ENCODE measurements at places on chromosomes 7 and 10.

- H3K4me3 ChIP-seq, result no peak overlapping the region
- DNase-seq, result no peak
- peaks cover 32% of the 10 kb centered on the region for H3K4me1 ChIP-seq
- H3K27me3 ChIP-seq, result no peaks in the 10 kb centered on the region
- H3K36me3 ChIP-seq, result no peaks in the 10 kb centered on the region
Measured at GRCh38 chr7:150429699-150430098, 20.7 kb upstream of the GIMAP8 start.

DNA sequence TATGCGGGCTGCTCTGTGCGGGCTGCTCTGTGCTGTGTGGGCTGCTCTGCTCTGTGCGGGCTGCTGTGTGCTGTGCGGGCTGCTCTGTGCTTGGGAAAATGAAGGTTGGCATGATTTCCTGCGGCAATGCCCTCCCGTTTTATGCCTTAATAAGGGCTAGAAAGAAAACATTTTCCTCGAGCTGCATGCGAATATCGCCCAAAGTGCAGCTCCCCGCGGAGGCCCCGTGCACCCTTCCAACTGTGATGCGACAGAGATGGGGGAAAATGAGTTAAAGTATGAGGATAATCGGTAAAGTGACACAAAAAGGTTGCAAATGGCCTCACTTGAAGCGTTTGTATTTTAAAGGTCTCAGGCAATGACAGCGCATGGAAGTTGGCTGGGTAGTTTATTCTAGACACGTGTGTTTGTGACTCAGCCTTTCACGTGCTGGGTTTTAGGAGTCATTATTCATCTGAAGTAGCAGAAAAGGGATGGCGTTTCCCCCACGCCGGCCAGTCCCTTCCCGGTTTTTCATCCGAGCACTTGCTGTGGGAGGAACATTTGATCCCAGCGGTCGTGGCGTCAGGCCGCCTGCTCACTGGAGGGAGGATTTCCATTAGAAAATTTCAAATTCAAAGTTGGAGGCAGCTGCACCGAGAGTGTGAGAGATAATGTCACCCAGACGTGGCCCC lies 220.7 kb downstream of the ADARB2 start:
- no peaks in the 10 kb centered on the region for H3K36me3 ChIP-seq
- H3K27ac ChIP-seq, result no peak overlapping the region
- H3K27me3 ChIP-seq, result no peaks in the 10 kb centered on the region
- no peak overlapping the region for H3K4me3 ChIP-seq

DNA sequence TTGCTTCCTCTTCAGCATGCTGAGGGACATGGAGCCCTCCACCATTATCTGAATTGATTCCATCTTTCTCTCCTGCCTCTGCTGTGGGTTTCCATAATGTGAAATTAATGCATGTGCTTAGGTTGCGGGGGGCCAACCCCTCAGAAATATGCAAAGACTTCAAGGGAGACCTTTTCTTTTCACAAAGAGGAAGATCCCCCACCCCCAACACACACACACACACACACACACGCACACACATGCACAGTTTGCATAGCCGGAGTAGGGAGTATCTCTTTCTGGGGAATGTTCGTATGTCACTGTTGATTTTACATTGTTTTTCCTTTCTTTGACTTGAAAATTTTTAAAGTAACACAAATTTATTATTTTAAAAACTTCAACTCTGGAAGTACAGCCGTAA lies 193.5 kb downstream of the MGMT start:
- H3K4me3 ChIP-seq, result no peak overlapping the region
- H3K27ac ChIP-seq, result no peak overlapping the region
- no peaks in the 10 kb centered on the region for H3K27me3 ChIP-seq
- H3K4me1 ChIP-seq, result no peaks in the 10 kb centered on the region

GRCh38 chr10:6255548-6256061 lies 52.9 kb downstream of the PFKFB3 start:
- peaks cover 11% of the 10 kb centered on the region for H3K4me1 ChIP-seq
- no peak overlapping the region for H3K27ac ChIP-seq
- no peaks in the 10 kb centered on the region for H3K27me3 ChIP-seq

- no peak overlapping the region for H3K4me3 ChIP-seq
- DNase-seq, result no peak
- no peaks in the 10 kb centered on the region for H3K27me3 ChIP-seq
- no peaks in the 10 kb centered on the region for H3K36me3 ChIP-seq
- no peak overlapping the region for H3K27ac ChIP-seq
Measured at GRCh38 chr7:120583899-120584586, 273.9 kb downstream of the TSPAN12 start.

- H3K36me3 ChIP-seq, result no peaks in the 10 kb centered on the region
- H3K27me3 ChIP-seq, result no peaks in the 10 kb centered on the region
- H3K4me1 ChIP-seq, result peaks cover 65% of the 10 kb centered on the region
- peak; percentile 43 for DNase-seq
Measured at GRCh38 chr10:71727105-71727737, 7.6 kb upstream of the C10orf105 start.

DNA sequence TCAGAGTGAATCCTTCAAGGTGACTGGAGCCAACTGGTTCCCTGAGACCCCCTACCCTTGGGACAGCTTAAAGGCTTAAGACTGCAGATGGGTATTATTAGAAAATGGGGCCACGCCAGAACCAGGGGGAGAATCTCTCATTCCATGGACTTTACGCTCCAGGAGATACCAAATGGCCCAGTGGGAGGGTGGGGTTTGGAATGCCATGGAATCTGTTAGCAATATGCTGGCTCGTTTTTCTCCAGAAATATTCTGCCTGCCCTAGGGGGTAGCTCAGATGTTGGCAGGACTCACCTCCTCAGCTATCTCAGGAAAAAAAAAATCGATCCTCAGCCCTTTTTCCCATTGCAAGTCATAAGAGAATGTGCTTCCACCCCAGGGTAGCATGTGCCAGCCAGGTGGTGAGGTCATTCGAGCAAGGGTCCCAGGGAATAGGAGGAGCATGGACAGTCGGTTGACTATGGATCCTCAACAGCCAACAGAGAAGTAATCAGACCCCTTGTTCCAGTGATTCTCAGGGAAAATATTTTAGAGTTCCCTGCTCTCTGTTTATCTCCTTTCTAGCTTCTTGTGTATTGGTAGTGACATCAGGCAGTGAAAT lies 22.9 kb downstream of the SVIL start:
- no peaks in the 10 kb centered on the region for H3K36me3 ChIP-seq
- no peaks in the 10 kb centered on the region for H3K27me3 ChIP-seq
- H3K4me1 ChIP-seq, result no peaks in the 10 kb centered on the region
- H3K4me3 ChIP-seq, result no peak overlapping the region
- no peak overlapping the region for H3K27ac ChIP-seq

DNA sequence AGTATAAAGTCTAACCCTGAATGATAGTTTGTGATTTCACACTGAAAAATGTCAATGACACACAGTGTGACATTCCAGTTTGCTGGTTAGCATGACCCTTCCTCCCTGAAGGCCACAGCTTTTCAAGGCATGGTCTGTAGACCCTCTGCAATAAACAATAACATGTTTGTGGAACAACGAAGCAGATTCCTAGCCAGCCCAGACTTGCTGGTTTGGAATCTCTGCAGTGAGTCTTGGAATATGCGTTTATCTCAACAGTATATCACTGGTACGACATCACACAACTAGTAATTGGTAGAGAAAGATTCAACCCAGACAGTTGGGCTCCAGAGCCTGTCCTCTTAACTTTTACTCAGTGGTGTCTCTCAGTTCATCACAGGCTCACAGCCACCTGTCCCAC lies 23.7 kb upstream of the DUSP5 start:
- no peak overlapping the region for H3K27ac ChIP-seq
- DNase-seq, result no peak
- no peaks in the 10 kb centered on the region for H3K36me3 ChIP-seq
- peaks cover 2% of the 10 kb centered on the region for H3K27me3 ChIP-seq
- H3K4me3 ChIP-seq, result no peak overlapping the region
- H3K4me1 ChIP-seq, result no peaks in the 10 kb centered on the region

DNA sequence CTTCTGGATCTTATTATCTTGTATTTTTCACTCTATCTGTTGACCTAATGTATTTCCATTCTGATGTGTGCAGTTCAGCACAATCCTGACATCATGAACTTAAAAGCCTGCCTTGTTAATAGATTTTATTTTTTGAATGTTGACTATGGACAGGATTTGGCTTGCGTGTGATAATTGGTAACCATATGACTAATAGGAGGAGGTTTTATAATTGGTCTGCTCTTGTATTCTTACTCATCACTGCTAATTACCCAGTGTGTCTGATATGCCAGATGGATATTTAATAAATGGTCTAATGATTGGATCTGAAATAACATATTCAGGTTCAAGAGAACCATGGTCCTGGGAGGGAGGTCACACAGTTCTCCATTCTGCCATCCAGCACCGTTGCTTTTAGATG lies 45.9 kb downstream of the MTURN start:
- DNase-seq, result no peak
- H3K4me1 ChIP-seq, result peaks cover 9% of the 10 kb centered on the region
- H3K27ac ChIP-seq, result no peak overlapping the region
- peaks cover 1% of the 10 kb centered on the region for H3K36me3 ChIP-seq
- no peak overlapping the region for H3K4me3 ChIP-seq

DNA sequence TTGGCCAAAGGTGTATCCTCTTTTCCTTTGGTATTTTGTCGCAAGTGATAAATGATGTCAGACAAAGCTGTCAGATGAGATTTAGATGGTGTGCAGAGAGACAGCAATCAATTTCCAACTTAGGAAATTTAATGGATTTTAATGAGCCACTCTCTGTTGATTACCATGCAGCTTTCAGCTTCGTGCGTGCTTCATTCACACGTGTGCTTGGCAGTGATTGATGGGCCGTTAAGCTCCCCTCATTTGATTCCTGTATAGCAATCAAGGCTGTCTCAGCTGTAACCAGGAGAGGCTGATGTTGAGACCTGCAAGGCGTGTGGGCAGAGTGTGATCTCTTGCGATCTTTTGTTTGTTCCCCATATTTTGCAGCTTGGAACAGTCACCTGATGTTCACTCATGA lies 439.6 kb downstream of the CALN1 start:
- H3K27me3 ChIP-seq, result no peaks in the 10 kb centered on the region
- no peaks in the 10 kb centered on the region for H3K36me3 ChIP-seq
- no peak overlapping the region for H3K27ac ChIP-seq
- no peaks in the 10 kb centered on the region for H3K4me1 ChIP-seq
- no peak overlapping the region for H3K4me3 ChIP-seq

DNA sequence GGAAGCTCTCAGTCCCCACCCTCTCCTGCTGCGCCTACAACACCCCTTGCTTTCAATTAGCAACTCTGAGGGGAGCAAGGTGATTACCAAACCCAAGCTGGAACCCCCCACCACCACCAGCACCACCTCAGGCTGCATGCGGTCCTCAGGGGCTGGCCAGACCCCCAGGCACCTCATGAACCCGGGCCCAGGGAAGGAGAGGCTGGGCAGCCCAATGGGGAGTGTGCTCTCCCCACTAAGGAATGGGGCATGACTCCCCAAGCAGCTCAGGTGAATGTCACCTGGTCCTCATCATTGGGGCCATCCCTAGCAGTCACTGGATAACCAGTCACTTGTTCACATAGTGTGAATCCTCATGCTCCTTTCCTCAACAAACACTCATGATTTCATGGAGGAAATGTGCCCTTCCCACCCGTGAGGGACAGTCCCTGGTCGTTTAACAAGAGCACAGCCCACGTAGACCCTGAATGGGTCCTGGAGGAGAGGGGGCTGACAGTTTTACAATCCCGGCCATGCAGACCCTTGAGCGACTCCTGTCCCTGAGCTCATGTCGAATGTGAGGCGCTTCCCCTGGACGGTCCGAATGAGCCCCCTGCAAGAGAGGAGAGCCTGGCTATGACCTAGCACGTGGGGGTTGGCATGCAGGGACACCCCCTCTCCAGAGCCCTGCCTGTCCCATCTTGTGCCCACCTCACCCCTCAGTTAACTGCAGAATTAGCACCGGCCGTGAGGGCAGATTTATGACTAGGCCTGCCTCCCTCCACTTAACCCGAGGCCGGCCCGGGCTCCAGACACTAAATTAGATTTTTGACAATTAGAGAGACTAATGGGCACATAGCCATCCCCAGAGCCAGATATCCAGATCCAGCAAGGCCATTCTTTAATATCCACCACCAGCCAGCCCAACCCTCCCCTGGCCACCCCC lies 29.1 kb downstream of the POLL start:
- H3K36me3 ChIP-seq, result peaks cover 12% of the 10 kb centered on the region
- H3K4me1 ChIP-seq, result peaks cover 15% of the 10 kb centered on the region
- no peak for DNase-seq

GRCh38 chr7:116569737-116570136 lies 44.9 kb downstream of the CAV1 start:
- DNase-seq, result no peak
- H3K36me3 ChIP-seq, result no peaks in the 10 kb centered on the region
- no peaks in the 10 kb centered on the region for H3K4me1 ChIP-seq
- H3K27ac ChIP-seq, result no peak overlapping the region

GRCh38 chr7:1368184-1368681 lies 91.0 kb downstream of the MICALL2 start:
- H3K27me3 ChIP-seq, result peaks cover 23% of the 10 kb centered on the region
- H3K27ac ChIP-seq, result no peak overlapping the region
- H3K4me3 ChIP-seq, result no peak overlapping the region
- no peak for DNase-seq

GRCh38 chr10:34360984-34361383 lies 454.1 kb downstream of the PARD3 start:
- DNase-seq, result no peak
- H3K4me1 ChIP-seq, result no peaks in the 10 kb centered on the region
- H3K4me3 ChIP-seq, result no peak overlapping the region
- H3K27ac ChIP-seq, result no peak overlapping the region
- no peaks in the 10 kb centered on the region for H3K36me3 ChIP-seq

- H3K27ac ChIP-seq, result no peak overlapping the region
- H3K27me3 ChIP-seq, result no peaks in the 10 kb centered on the region
- no peak for DNase-seq
- no peak overlapping the region for H3K4me3 ChIP-seq
Measured at GRCh38 chr10:63137306-63137705, 4.2 kb downstream of the NRBF2 start.

DNA sequence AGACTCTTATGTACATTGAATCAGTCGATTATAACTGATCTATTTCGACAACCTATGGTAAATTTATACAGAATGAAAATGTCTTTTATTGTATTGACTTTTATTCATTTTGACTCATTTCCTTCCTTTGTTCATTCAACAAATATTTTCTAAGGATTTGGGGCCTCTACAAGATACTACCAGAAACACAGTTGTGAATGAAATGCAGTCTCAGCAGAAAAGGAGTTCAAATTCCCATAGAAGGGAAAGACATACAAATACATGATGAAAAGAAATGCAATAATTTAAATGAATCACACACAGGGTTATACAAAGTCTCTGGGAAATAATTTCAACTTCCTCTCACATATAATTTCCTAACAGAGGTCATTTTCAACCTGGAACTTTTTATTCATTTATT lies 134.0 kb upstream of the SEMA3A start:
- no peaks in the 10 kb centered on the region for H3K27me3 ChIP-seq
- no peak for DNase-seq
- H3K36me3 ChIP-seq, result no peaks in the 10 kb centered on the region
- no peaks in the 10 kb centered on the region for H3K4me1 ChIP-seq
- no peak overlapping the region for H3K4me3 ChIP-seq

DNA sequence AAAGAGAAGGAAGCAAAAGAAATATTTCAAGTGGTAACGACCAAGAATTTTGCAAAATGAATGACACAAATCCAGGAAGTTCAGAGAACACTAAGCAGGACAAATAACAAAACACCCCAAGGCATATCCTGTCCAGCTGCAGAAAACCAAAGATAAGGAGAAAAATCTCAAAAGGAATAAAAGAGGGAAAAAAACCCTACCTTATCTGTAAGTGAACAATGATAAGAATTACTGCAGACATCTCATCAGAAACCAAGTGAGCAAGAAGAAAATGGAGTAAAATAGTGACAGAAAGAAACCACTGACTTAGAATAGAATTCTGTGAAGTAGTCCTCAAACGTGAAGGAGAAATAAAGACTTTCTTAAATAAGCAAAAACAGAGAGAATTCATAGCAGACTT lies 21.8 kb downstream of the CARD11 start:
- DNase-seq, result no peak
- peaks cover 64% of the 10 kb centered on the region for H3K36me3 ChIP-seq
- H3K27ac ChIP-seq, result no peak overlapping the region
- no peak overlapping the region for H3K4me3 ChIP-seq

Measured in activated T-helper 1 cell treated with anti-CD3 and anti-CD28 coated beads, Interleukin-12 subunit alpha, Interleukin-12 subunit beta, Interleukin-2, Interleukin-4 antibody, amounts not matched to agents 30 ng/mL and 10 ng/mL and 1 ng/mL, durations not matched to agents 14 hours and 24 hours and 36 hours (primary cell).